ENCODE measurements at places on chromosomes 12 and 14.
A peak's percentile ranks its signal among the peaks of the same experiment; 100 is the strongest.

DNA sequence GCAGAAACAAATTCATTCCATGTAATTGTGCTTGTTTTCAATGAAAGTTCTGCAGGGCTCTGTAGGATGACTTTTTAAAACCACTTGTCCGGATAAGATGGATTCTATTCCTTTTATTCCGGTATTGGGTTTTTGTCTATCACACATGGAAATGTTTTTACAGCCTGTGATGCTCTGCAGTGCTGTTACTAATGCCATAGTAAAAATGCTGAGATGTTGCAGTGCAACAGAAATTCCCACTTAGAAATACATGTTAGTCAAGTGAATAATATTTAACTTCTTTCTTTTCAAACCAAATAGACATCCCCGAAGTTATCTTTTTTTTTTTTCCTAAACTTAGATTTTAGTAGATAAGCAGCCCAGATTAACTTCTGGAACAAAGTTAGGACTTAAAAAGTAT lies 71.9 kb downstream of the RASSF8 start:
- no peak for DNase-seq

- no peak for DNase-seq
These were observed 109.4 kb upstream of the SSTR1 start for GRCh38 chr14:38098074-38098836.

- no peak for DNase-seq
These were observed 132.6 kb downstream of the SLC38A6 start for GRCh38 chr14:61113561-61114225.

- no peak for DNase-seq
These were observed 215.1 kb upstream of the FAR2 start for GRCh38 chr12:28933864-28934527.

GRCh38 chr12:53352331-53353256 lies 16.4 kb upstream of the SP7 start:
- peak; percentile 85 for DNase-seq

Data from RPMI8226 (cell line).